ENCODE measurements at places on chromosomes 11 and 22.

GRCh38 chr11:65301491-65302329 lies 13.0 kb upstream of the CDC42EP2 start:
- DNase-seq, result no peak

GRCh38 chr11:115919341-115920091 lies 415.3 kb upstream of the CADM1 start:
- no peak for DNase-seq

GRCh38 chr11:72578991-72579815 lies 95.0 kb downstream of the PDE2A start:
- DNase-seq, result no peak

DNA sequence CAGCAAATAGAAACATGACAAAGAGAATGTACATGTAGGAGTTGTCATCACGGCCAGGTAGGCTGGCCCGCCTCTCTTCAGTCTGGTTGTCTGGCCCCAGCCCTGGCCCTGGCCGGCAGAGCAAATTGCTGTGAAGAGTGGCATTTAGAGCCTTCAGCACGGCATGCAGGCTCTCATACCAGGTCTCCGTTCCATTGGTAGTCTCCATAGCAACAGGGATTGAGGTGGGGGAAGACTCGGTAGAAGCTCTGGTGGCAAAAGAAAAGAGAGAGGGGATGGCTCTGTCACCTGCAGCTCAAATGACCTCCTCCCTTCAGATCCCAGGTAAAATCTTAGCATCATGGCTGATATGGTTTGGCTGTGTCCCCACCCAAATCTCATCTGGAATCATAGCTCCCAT lies 10.0 kb downstream of the KCNE3 start:
- no peak for DNase-seq

DNA sequence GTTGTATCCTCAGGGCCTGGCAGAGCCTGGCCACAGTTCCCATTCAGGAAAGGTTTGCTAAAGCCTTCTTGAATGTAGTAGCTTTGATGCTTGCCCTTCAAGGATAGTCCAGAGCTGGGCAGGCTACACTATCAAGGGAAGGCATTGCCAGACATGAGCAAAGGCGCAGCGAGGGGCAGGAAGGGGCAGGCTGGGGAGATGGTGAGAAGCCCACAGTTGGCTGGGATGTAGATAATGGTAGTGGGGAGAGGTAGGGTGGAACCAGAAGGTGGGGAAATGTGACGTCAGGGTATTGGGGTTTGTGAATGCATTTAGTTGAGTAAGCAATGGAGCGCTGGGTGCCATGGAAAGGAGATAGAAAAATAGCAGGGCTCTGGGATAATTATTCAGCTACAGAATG lies 28.6 kb downstream of the LRRC32 start:
- DNase-seq, result no peak

DNA sequence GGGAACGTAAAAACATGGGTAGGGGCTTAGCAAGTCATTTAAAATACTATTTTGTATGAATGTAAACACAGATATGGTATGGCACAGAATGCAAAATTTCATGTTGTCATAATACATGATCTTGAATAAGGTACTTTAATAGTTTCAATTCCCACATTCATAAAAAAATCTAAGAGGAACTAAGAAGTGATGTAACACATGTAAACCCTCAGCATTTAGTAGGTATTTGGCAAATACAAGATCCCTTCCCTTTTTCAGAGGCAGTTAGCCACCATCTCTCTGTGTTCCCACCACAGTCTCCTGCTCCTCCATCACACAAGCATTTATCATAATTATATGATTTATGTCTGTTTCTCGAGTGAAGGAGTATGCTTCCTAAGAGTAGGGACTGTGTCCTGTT lies 251.8 kb downstream of the TENM4 start:
- no peak for DNase-seq

DNA sequence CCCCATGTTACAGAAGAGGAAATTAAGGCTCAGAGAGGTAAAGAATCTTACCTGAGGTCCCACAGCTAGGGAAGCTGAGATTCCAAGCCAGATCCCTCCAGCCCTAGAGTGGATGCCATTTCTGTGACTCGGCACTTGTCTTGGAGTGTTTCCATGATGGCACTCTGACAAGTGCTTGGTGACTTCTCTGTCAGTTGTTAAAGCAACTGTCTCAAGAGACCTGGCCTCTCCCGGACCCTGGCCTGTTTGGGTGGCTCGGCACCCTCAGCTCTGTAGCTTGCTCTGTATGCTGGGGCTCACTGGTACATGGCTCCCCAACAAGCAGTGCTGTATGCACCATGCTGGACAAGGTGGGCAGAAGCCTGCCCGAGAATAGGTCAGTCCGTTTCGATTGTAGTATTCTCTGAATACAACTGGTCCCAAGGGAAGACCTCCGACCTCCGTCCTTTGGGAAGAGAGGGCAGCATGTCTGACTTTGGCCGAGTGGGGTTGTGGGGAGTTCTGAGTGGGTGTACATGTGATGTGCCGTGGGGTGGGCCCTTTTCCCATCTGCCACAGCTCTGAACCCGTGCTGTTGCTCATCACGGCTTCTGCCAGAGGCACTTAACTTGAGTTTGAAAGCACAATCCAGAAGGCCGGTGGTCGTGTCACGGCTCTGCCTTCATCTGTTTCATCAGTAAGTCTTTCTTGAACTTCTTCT lies 12.4 kb downstream of the ACO2 start:
- no peak for DNase-seq

- DNase-seq, result no peak
Observed at GRCh38 chr11:120539667-120540369, 28.3 kb downstream of the GRIK4 start.

- DNase-seq, result no peak
Observed at GRCh38 chr11:11949482-11949881, 58.9 kb downstream of the DKK3 start.

GRCh38 chr22:48265000-48265625 lies 1502.7 kb downstream of the TBC1D22A start:
- no peak for DNase-seq

DNA sequence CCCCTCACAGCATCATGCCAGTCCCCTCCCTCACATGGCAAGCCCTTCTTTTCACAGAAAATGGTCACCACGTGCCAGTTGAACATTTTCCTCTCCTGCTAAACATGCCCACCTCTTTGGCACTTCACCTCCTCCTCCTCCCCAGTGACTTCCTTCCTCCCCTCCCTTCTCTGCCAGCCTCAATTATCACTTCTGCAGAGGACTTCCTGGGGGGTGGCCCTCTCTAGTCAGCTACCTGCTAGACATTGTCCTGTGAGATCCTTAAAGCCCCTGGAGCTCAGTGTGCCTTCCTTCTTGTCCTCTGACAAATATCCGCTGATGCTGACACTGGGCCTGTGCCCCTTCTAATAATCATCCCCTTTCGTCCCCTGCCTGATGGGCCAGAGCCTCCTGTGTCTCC lies 43.2 kb upstream of the E2F8 start:
- DNase-seq, result no peak

GRCh38 chr22:24576778-24577177 lies 16.1 kb downstream of the LRRC75B start:
- DNase-seq, result no peak

- DNase-seq, result no peak
Observed at GRCh38 chr22:20131859-20132685, 468 bp downstream of the ZDHHC8 start.

DNA sequence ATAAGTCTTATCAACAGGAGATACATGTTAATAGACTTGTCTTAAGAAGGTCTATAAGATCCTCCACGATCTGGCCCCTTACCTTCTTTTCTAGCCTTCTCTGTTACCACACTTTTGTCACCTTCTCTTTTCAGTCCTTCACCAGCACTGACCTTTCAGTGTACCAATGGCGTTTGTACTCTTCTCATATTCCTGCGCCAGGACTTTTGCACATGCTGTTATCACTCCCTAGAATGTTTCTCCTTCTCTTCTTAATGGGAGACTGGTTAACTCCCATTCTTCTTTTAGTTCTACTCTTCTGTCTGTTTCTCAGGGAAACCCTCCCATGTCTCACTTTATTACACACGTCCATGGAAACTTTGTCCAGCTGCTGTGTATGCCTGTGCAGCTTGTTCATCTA lies 4.4 kb upstream of the EED start:
- DNase-seq, result no peak

- no peak for DNase-seq
Observed at GRCh38 chr11:117020869-117021564, 77.2 kb downstream of the SIK3 start.

DNA sequence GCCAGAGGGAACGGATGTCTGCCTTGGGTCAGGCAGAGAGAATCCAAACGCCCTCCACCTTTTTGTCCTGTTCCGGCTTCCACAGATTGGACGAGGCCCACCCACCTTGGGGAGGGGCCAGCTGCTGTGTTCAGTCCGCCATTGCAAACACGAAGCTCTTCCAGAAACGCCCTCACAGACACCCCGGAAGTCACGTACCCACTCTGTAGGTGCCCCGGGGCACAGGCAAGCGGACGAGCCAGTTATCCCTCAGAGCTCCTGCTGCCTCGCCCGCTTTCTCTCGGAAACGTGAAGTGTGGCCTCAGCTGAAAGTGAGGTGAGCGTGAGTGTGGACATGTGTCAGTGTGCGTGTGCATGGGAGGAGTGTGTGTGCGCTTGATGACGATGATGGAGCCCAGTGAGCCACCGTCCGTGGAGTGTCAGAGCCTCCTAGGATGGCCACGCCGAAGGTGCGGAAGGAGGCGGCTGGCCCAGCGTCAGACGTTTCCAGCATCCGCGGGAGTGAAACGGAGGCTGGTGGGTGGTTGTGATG lies 869.2 kb downstream of the TBC1D22A start:
- no peak for DNase-seq

DNA sequence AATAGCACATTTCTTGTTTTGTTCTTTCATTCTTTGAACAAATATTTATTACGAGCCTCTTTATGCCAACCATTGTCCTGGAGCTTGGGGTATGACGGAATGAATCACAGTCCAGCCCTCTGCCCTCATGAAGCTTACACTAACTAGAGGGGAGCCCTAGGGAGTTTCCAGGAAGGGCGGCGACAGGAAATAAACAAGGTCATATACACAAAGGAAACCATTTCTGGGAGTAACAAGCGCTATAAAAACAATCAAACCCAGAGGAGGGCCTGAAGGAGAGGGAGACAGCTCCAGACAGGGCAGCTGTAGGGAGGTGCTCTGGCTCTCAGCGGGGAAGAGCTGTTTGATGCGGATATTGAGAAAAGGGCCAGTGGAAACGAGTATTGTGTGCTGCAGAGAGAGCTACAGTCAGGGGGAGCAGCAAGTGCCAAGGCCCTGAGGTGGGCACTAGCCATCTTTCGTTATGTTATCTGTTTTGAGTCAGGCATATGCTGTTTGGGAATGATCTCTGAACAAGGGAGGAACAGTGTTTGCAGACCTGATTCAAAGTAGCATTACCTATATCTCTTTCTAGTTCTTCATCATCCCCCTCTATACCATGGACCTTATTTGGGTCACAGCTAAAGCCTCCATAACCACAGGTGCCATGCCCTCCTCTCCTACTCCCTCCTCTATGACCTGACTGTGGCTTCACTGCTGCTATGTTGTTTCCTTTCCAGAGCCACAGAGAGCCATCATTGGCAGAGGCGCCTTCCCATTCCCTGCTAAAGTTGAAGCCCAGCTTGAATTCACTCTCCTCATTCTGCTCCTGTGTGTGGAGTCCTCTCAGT lies 15.3 kb upstream of the ZBTB16 start:
- DNase-seq, result no peak

DNA sequence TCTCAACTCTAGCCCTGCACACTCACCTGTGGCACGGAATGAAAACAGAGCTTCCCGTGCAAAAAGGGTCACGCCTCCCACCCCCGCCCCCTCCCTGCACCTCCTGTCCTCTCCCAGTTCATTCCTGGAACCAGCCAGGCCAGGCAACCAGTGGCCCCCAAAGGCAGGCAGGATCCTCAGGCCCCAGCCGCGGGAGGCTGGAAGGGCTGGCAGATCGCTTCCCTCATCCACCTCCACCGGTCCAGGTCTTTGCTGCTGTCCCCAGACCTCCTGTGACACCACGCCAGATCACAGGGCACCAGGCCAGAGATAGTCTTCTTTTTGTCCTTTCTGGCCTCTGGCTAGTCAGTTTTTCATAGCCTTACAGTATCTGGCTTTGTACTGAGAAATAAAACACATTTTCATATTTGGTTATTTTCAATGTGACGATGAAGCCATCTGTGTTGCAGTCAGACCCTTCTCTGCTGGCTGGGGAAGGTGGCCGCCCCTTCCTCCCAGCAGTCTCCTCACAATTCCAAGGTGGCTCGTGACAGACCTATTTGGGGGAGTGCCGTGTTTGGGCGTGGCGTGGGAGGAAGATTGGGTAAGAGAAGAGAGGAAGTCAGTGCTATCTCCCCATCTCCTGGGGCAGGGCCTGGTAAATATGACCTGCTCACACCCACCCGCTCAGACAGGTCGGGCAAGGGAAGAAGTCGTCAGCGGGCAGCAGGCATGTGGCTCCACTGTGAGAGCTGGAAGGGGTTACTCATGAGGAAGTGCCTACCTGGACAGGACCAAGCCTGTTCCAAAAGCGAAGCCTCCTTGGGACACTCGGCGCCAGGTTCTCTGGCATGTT lies 9.1 kb downstream of the SSH3 start:
- DNase-seq, result no peak

- no peak for DNase-seq
Observed at GRCh38 chr11:102118937-102119336, 8.7 kb downstream of the YAP1 start.

- no peak for DNase-seq
Observed at GRCh38 chr11:69637941-69638871, 2.8 kb upstream of the CCND1 start.

GRCh38 chr11:104256525-104256924 lies 92.6 kb upstream of the PDGFD start:
- no peak for DNase-seq

- no peak for DNase-seq
Observed at GRCh38 chr11:66902486-66903177, 45.8 kb downstream of the LRFN4 start.

GRCh38 chr11:27611947-27612455 lies 88.3 kb downstream of the BDNF start:
- no peak for DNase-seq

DNA sequence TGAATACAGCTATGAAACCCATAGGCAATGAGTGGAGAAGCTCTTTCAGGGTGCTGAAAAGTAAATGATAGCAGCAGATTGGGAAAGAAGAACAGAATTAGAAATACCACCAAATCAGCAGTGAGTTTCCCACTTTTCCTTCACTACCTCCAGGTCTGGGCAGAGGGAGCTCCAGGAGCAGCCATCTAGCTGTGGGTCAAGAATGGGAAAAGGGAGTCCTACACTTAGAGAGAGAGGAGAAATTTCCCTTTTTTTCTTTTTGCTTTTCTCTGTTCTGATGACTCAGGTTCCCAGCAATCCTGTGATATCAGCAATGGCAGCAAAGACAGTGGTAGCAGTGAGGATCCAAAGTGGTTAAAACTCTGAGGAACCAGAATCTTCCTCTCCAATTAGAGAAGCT lies 263.9 kb downstream of the NXPE2 start:
- DNase-seq, result no peak

DNA sequence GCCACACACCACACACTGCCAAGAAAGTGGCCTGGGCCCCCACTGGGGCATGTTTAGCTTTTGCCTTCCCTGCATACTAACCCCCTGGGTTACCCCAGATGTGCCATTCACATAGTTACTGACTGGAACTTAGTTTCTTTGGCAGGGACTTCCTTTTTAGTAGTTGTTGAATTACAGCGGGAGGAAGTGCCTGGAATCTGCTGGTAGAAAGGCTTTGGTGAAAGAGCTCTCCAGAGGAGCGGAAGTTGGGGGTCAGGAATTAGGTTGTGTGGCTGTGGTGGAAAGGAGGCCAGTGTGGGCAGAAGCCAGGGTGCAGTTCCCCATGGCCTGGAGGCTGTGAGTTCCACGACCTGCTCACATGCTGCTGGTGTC lies 69.0 kb downstream of the MED15 start:
- no peak for DNase-seq

GRCh38 chr11:44199298-44199697 lies 103.8 kb downstream of the EXT2 start:
- DNase-seq, result no peak

- no peak for DNase-seq
Observed at GRCh38 chr11:16933756-16934603, 80.2 kb downstream of the PLEKHA7 start.

All from activated gamma-delta T cell treated with anti-CD3 and anti-CD28 coated beads, Interleukin-2, amount 50 U/mL, for 16 hours (primary cell).